ENCODE measurements at places on chromosomes 4 and X.

DNA sequence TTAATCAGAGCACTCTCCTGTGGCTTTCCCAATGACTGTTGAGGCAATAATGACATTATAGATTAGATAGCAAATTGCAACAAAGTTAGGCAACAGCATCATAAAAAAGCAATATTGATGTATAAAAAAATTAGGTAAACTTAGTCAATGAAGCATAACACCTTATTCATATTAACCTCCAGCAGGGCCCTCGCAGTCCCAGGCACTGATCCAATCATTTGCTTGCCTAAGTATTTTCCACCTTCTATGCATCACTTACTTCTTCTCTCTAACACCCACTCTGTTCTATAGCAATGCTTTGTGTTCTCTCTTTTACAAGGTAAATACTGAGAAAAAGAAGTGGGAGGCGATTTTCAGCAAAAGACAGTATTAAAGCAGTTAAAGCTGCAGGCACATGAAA, 833.5 kb upstream of the ADGRL3 start:
- no peak for DNase-seq

- no peak for DNase-seq
Observed at GRCh38 chr4:2193326-2193725, 48.6 kb downstream of the HAUS3 start.

GRCh38 chr4:140937866-140938265, 181.7 kb upstream of the TBC1D9 start:
- no peak for DNase-seq

- no peak for DNase-seq
Observed at GRCh38 chrX:29671421-29671820, 543.9 kb upstream of the MAGEB2 start.
